ENCODE measurements at places on chromosomes 5 and 9.
A peak's percentile ranks its signal among the peaks of the same experiment; 100 is the strongest.

DNA sequence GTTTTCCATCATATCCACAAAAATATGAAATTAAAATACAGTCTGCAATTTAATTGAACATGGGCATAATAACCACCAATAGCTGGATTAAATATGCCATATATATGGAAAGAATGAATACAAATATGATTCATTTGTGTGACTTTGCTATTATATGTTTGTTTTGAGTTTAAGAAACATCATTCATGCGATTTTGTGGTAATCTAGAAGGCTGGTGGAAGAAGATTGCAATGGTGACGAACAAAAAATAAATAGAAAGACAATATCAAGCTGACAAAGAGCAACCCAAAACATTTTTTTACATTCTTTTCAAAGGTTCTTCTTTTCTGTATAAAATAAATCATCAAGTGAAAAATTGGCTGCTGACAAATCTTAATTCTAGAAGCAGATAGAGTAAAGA is 610.0 kb downstream of the MAT2B start:
- no peak for DNase-seq

DNA sequence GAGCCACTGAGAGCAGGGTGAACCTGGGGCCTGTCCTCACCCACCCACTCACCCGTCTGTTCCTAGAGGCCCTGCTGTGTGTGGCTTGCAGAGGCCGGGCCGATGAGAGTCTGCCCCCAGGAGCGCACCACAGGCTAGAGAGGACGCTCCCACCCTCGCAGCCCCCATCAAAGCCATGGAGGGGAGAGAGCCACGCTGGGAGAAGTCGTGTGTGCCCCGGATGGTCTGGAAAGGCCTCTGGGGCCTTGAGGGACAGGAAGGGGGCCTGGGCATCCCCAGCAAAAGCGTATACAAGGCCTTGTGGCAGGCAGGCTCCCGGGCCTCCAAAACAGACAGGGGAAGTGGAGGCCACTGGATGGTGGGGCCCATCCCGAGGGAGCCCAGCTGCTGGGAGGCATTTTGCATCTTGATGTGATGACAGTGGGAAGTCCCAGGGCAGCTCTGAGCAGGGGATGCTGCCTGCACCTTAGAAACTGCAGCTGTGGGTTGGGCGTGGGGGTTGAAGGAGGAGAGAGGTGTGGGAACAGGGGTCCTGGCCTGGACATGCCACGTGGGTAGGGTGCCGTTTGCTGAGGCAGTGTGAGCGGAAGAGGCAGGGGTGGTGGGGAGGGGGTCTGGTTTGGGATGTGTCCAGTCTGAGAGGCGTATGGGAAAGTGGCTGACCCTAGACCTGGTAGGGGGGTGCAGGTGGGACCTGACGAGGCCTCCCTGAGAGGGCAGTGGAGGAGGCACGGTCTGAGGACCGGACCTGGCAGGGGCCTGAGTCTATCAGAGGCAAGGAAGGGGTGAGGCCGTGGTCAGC is 43.0 kb upstream of the NOTCH1 start:
- no peak for DNase-seq

GRCh38 chr9:125329978-125330377 is 68.4 kb downstream of the GAPVD1 start:
- no peak for DNase-seq

- no peak for DNase-seq
Observed at GRCh38 chr9:903886-904285, 62.4 kb downstream of the DMRT1 start.

- DNase-seq, result no peak
Observed at GRCh38 chr5:158264264-158264663, 405.3 kb upstream of the CLINT1 start.

GRCh38 chr9:37220971-37221370 is 100.6 kb downstream of the ZCCHC7 start:
- DNase-seq, result no peak

- no peak for DNase-seq
Observed at GRCh38 chr9:116334546-116335150, 181.1 kb downstream of the PAPPA start.

DNA sequence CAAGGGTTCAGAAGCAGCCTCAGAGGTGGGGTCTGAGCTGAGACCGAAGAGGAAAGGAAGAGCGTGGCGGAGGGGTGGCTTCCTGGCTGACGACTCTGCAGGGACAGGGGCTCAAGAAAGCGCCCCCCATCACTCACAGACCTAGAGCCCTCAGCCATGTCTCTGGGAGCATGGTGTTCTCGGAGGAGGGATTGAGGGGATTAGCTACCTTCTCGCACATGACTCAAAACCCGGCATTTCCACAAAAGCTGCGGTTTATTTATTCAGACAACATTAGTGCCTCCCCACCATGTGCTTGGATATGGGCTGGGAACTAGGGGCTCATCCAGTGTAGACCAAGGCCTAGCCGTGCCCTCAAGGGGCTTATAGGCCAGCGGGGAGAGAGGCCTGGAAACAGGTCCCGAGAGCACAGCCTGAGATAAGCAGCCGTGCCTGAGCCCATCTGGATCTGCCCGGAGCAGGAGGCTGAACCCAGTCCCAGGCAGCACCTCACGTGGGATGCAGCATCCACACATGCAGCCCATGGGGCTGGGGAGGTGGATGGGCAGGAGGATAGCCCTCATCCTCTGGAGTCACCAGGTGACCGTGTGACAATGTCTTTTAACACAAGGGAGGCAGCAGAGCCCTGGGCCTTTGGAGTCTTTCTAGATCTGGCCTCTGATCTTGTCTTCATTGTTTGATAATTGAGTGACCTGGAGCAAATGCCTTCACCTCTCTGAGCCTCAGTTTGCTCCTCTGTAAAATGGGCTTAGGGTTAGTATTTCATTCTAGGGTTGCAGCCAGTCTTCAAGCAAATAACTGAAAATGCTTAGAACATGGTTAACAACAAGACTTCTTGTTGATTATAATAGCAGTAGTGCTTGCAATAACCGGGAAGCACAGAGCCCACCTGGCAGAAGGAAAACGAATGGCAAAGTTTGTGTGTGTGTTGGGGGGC is 878 bp upstream of the HMCN2 start:
- DNase-seq, result no peak

GRCh38 chr9:86924206-86924605 is 23.1 kb downstream of the GAS1 start:
- DNase-seq, result no peak

DNA sequence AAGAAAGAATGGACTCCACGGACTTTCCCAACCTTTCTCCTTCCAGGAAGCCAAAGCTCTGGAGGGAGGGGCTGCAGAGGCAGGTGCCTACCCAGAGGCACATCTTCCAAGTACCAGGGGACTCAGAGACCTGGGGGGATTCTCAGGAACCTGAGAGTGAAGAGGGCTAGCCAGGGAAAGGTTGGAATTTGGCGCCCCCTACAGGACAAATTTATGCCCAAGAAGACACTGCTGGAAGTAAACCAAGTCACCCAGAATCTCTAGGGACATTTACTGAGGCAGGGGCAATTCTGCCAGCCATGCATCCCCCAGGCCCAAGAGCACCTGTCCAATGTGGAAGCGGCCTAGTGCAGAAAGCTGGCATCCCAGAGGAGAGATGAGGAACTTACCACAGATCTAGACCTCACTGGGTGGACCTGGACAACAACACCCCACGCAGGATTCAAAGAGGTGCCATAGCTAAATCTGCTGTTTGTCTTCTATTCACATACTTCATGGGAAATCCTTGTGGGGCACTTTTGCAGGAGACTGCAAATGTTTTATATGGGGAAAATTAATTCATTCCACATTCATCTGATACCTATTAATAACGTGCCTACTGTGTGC is 25.9 kb upstream of the IDNK start:
- DNase-seq, result peak; percentile 31

- DNase-seq, result no peak
Observed at GRCh38 chr9:117076571-117077290, 338.1 kb downstream of the ASTN2 start.

GRCh38 chr5:35908228-35908627 is 30.2 kb downstream of the CAPSL start:
- no peak for DNase-seq

- DNase-seq, result no peak
Observed at GRCh38 chr5:168365581-168366081, 74.2 kb downstream of the WWC1 start.

- DNase-seq, result no peak
Observed at GRCh38 chr5:71905834-71906711, 187.0 kb downstream of the CARTPT start.

GRCh38 chr9:15310107-15310850 is 3.3 kb upstream of the TTC39B start:
- no peak for DNase-seq

GRCh38 chr5:176542596-176543427 is 5.6 kb upstream of the RNF44 start:
- no peak for DNase-seq

DNA sequence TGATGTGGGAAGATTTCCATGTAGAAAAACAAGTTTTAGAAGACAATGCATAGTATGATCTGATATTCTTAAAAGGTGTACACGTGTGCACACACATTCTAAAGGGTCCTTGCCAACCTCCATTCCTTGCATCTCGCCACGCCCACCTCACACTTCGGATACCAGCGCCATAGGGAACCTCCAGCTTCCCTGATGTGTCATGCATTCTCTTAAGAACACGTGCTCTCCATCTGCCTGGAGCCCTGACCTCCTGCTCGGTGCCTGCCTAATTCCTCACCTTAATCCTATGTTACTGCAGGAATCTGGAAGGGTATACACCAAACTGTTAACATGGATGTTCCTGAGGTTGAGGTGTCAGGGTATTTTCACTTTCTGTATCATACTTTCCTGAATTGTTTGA is 63.1 kb downstream of the PTCD2 start:
- DNase-seq, result no peak

GRCh38 chr5:180652771-180653170 is 3.4 kb upstream of the FLT4 start:
- no peak for DNase-seq

- no peak for DNase-seq
Observed at GRCh38 chr9:103261951-103262350, 266.8 kb downstream of the CYLC2 start.

GRCh38 chr9:90098408-90098807 is 493.6 kb downstream of the GADD45G start:
- no peak for DNase-seq

DNA sequence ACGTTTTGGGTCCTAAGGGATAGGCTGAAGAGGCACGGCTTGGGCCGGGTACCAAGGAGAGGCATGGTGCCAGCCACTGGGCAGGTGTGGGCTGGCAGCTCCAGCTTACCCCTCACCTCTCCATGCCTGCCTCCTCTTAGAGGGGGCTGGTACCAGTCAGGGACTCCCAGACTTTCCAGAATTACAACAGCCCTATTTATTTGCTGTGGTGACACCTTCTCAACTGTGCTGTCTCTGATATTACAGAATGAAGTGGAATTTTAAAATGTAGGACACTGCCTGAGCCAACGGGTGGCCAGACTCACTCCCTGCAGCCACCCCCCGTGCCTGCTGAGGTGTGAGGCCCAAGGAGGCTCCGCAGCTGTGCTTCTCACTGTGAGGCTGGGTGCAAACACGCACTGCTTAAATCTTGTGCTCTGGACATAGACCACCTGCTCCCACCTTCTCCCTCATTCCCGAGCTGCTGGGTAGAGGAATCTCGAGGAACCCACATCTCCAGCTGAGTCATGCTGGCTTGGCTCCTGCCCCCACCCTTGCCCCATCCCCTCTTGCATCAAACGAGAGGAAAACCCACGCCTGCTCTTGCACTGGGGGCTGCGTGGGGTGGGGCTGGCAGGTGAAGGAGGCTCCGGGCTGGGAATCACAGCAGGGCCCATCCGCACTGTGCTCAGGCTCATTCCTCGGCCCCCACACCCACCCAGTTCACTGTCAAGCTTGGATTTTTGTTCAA is 47.9 kb downstream of the PRRT1B start:
- no peak for DNase-seq

- no peak for DNase-seq
Observed at GRCh38 chr5:78008356-78008967, 232.3 kb upstream of the TBCA start.

- DNase-seq, result no peak
Observed at GRCh38 chr5:133527311-133527710, 85.0 kb downstream of the FSTL4 start.

DNA sequence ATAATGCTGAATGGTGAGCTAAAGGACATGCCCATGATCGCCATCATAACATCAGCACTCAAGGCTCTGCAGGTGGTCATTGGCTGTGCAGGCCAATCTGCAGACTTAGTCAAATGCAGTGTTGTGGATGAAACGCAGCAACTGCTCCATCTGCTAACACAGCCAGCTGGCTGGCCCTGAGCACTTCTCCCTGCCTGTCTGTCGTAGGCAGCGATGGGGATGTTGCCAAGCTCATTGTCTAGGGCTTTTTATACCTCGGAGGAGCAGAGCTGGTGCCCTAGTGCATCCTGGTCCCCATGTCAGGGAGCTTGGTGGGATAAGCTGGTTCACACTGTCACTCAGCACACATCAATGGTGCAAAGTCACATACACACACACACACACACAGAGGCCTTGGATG is 189.4 kb downstream of the TENT4A start:
- no peak for DNase-seq

GRCh38 chr5:2186472-2187015 is 303.8 kb upstream of the IRX4 start:
- no peak for DNase-seq

- no peak for DNase-seq
Observed at GRCh38 chr9:86563936-86564335, 209.7 kb upstream of the TUT7 start.

- DNase-seq, result no peak
Observed at GRCh38 chr5:157648275-157648990, 3.8 kb downstream of the SOX30 start.

- no peak for DNase-seq
Observed at GRCh38 chr5:1291611-1292080, 3.2 kb downstream of the TERT start.

DNA sequence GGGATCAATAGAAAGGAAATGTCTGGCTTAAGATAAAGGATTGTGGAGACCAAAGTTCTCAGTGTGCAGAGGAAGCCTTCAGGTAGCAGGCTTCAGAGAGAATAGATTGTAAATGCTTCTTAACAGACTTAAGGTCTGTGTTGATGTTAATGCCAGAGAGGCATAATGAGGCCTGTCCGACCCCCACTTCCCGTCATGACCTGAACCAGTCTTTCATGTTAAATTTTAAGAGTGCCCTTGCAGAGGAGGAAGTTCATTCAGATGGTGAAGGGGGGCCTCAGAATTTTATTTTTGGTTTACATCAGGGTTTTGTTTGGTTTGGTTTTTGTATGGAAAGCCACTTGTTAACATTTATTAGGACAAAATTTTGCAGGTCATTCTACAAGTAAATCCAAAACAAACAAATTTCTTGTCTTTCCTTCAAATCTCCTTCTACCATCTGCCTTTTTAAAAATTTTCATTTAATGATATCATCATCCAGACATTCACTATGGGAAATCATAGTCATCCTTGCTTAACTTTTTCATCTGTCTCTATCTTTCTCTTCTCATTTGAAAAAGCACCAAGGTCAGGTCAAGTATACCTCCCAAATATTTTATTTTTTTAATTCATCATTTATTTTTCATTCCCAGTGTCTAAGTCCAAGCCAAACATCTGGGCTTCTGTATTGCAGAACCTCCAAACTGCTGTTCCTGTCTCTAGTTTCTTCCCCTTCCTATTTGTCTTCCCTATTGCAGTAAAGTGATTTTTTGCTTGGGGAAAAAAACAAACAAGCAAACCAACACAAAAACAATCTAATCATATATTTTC is 6.9 kb upstream of the ABCA1 start:
- DNase-seq, result peak; percentile 28

All from bone marrow (tissue), 2 donors.